Naive B cell (primary cell): ENCODE measurements at places on chromosomes 16 and 17.

DNA sequence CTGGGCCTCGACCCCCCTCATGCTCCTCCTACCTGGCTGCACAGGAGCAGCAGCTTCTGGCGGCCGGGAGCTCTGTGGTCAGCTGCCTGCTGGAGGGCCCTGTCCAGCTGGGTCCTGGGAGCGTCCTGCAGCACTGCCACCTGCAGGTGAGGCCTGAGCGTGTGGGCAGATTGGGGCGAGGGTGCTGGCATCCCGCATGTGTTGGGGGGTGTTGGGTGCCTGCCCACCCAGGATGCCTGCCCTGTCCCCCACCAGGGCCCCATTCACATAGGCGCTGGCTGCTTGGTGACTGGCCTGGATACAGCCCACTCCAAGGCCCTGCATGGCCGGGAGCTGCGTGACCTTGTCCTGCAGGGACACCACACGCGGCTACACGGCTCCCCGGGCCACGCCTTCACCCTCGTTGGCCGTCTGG, 16.5 kb downstream of the FCSK start:
- no peak for DNase-seq

- DNase-seq = no peak
Measured at GRCh38 chr17:32553168-32553567, 66.4 kb downstream of the CDK5R1 start.

DNA sequence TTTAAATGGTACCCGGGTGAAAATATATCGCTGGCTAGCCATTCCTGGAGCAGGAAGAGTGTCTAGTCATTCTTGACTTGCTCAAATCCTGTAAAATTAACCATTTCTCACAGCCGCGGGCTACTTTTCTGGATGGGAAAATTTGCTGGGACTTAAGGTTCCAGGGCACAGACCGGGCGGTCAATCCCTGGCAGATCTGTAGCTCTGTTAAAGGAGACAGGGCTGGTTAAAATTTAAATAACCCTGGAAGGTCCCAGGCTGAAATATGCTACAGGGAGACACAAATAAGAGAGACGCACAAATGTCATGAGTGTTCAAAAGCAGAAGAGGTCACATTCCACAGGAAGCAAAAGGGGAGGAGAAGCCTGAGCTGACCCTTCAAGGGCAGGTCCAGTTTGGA, 229.6 kb upstream of the HSBP1 start:
- DNase-seq = no peak

- no peak for DNase-seq
Measured at GRCh38 chr16:86575754-86576557, 2.4 kb upstream of the FOXL1 start.
